ENCODE measurements at places on chromosomes 12 and 14.

DNA sequence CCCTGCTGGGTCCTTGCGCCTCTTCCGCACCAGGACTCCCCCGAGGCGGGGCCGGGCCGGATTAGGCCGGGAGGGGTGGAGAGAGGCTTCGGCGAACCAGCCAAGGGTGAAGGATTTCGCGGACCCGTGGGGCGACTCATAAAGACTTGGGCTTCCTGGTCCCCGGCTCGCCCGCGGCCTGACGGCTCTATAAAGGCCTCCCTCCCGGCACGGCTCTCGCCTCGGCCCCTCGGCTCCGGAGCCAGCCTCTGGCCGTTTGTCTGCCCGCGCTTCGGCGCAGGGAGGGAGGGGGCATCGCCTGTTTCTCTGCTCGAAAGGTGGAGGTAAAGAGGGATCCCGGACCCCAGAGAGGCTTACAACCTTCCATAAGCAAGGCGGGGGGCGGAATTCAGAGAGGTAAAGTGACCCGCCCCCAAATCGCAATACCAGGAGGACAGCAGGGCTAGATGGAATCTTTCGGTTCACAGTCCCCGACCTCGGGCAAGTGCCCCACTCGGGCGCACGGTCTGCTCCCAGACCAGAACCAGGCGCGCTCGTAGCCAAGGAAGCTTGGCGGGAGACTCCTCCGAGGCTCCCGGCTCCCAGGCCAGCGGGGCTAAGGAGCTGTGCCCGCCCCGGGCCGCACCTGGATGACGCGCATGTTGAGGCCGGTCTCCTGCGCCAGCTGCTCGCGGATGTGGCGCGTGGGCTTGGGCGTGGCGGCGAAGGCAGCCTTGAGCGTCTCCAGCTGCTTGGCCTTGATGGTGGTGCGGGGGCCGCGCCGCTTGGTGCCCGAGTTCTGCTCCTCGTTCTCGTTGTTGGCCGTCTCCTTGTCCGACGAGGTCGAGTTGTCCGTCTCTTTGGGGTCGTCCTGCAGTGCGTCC, 3.9 kb downstream of the LHX5 start:
- no peak for DNase-seq
- H3K4me1 ChIP-seq: peaks cover 8% of the 10 kb centered on the region

- H3K4me1 ChIP-seq: no peaks in the 10 kb centered on the region
- peaks cover 3% of the 10 kb centered on the region for H3K27me3 ChIP-seq
- no peak for DNase-seq
- no peak overlapping the region for H3K4me3 ChIP-seq
Observed at GRCh38 chr12:52190860-52191729, 719 bp downstream of the KRT80 start.

GRCh38 chr14:69676723-69677122, 65.3 kb downstream of the SUSD6 start:
- peaks cover 4% of the 10 kb centered on the region for H3K27me3 ChIP-seq
- peaks cover 68% of the 10 kb centered on the region for H3K4me1 ChIP-seq
- H3K27ac ChIP-seq: no peak overlapping the region
- H3K4me3 ChIP-seq: no peak overlapping the region
- DNase-seq: no peak

- no peak overlapping the region for H3K27ac ChIP-seq
- no peaks in the 10 kb centered on the region for H3K4me1 ChIP-seq
- H3K36me3 ChIP-seq: no peaks in the 10 kb centered on the region
- DNase-seq: no peak
- no peak overlapping the region for H3K4me3 ChIP-seq
Observed at GRCh38 chr12:96766232-96766631, 140.8 kb upstream of the NEDD1 start.

DNA sequence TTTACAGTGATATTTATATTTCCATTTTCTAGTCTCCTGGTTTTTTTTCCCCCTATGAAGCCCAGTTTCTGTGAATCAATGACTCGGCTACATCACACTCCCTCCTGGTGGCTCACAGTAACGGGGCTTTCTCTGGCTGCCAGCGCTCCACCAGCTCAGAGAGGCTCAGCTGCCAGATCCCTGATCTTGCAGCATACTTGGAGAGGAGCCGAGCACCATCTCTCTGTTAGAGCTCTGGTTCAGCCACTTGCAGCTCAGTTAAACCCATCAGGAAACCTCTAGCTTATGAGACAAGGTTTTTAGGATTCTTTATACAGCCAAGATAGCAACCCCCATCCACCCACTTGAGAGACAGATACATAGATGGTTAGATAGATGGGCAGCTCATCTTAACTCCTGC, 74.6 kb downstream of the CIT start:
- no peak overlapping the region for H3K27ac ChIP-seq
- no peak for DNase-seq
- H3K4me1 ChIP-seq: no peaks in the 10 kb centered on the region
- H3K27me3 ChIP-seq: no peaks in the 10 kb centered on the region
- H3K4me3 ChIP-seq: no peak overlapping the region

DNA sequence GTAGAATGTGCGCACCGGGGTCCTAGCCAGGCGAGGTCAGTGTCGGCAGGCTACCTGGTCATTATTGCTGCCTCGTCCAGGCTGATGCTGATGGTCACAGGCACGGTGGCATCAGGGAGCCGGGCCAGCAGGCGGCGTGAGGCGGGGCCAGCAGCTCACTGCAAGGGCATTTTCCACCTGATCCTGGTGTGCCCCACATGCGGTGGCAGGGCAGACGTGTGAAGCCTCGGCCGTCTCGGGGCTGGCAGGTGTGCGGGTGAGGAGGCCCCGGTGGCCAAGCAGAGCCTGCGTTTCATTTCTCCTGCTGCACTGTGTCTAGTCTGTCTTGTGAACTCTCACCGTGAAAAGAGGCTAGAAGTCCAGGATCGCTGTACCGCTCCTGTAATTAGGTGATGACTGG, 12.0 kb upstream of the AMN start:
- no peak for DNase-seq
- no peak overlapping the region for H3K4me3 ChIP-seq

GRCh38 chr12:52242442-52243258, 9.6 kb downstream of the KRT7 start:
- H3K27ac ChIP-seq: no peak overlapping the region
- peaks cover 5% of the 10 kb centered on the region for H3K27me3 ChIP-seq
- no peak for DNase-seq
- H3K4me1 ChIP-seq: peaks cover 11% of the 10 kb centered on the region
- H3K36me3 ChIP-seq: no peaks in the 10 kb centered on the region
- H3K4me3 ChIP-seq: no peak overlapping the region

- no peak overlapping the region for H3K27ac ChIP-seq
- no peaks in the 10 kb centered on the region for H3K36me3 ChIP-seq
- no peak for DNase-seq
Observed at GRCh38 chr14:65137648-65138307, 35.5 kb upstream of the MAX start.

DNA sequence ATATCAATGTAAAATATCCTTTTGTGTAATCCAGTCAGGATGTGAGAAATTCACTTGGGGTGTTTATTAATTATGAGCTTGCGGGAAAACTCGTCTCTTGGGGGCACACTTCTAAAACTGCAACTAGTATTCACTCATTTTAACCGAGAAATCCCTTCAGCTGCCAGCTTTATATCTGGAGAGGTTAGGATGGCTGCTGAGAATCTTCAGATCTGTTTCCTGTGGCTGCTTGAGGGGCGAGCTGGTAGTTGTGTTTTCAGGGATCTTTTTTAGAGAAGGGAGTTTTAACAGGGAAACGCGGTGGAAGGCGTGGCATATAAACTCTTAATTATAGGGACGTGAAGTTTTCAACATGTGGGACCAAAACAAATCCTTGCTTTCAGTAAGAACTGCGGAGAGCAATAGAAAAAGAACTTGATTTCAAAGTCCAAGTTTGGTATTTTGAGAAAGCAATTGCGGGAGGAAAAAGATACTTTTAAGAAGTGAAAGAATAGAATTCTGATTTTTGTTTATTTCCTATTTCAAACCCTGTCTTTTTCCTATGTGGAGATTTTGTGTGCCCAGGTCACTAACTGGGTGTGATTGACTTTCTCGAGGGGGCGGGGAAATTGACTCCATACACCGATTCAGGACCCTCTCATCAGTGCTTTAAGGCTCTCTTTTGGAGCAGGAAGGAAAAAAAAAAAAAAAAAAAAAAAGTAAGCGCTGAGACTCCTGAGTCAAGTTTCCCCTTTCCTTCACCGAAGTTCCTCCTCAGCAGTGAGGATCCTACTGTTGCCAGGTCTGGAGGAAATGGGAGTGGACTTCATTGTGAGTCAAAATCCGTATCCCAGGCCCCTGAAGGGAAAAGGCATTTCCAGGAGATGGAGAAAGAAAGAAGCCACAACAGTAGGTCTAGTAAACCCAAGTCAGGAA, 1.1 kb downstream of the PPFIBP1 start:
- peaks cover 27% of the 10 kb centered on the region for H3K4me1 ChIP-seq
- peaks cover 6% of the 10 kb centered on the region for H3K27me3 ChIP-seq

GRCh38 chr12:76417116-76417515, 68.9 kb upstream of the BBS10 start:
- H3K36me3 ChIP-seq: no peaks in the 10 kb centered on the region
- H3K27ac ChIP-seq: no peak overlapping the region
- DNase-seq: no peak
- H3K4me1 ChIP-seq: peaks cover 7% of the 10 kb centered on the region
- H3K4me3 ChIP-seq: no peak overlapping the region

DNA sequence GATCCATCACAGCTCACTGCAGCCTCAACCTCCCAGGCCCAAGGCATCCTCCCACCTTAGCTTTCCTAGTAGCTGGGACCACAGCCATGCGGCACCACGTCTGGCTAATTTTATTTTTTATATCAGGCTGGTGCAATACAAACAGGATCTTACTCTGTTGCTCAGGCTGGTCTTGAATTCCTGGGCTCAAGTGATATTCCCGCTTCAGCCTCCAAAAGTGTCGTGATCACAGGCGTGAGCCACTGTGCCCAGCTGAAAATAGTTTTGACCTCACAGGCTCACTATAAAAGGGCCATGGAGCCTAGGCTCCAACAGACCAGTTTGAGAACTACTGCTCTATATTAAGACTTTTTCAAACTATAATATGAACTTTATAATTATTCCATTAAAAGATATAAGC, 37.3 kb downstream of the SNX6 start:
- H3K36me3 ChIP-seq: peaks cover 29% of the 10 kb centered on the region
- no peaks in the 10 kb centered on the region for H3K27me3 ChIP-seq
- no peak overlapping the region for H3K27ac ChIP-seq
- DNase-seq: no peak
- H3K4me1 ChIP-seq: peaks cover 5% of the 10 kb centered on the region

DNA sequence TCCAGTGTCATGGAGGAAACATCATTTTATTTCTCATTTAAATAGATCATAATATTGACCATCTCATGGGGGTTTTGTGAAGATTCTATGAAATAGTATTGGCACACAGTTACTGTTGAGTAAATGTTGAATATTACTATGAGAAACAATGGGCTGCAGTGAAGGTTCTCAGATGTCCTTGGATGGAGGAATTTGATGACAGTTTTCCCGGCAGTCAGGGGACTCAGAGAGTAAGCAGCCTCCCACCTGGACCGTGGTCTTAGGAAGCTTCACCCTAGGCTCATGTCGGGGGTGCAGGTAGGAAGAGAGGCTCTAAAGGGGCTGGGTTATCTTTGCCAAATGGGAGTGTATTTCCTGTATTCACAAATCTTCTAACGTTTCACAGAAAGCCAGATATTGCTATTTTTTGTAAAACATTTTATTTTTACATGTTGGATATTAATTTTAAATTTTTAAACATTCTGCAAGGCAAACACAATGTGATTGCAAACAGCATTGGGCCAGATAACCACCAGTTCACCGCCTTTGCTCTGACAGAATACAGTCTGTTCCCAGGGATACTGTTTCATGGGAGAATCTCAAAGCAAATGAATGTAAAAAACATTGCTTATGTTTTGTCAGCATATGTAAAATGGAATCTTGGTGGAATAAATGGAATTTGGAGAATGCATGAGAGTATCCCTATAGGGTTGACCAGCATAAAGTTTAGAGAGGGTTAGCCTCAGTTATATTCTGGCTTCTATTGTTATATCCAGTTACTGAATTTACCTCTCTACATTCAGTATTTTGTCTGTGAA, 380.8 kb upstream of the TMEM132C start:
- no peaks in the 10 kb centered on the region for H3K27me3 ChIP-seq
- H3K27ac ChIP-seq: no peak overlapping the region
- H3K4me1 ChIP-seq: no peaks in the 10 kb centered on the region
- no peak overlapping the region for H3K4me3 ChIP-seq

DNA sequence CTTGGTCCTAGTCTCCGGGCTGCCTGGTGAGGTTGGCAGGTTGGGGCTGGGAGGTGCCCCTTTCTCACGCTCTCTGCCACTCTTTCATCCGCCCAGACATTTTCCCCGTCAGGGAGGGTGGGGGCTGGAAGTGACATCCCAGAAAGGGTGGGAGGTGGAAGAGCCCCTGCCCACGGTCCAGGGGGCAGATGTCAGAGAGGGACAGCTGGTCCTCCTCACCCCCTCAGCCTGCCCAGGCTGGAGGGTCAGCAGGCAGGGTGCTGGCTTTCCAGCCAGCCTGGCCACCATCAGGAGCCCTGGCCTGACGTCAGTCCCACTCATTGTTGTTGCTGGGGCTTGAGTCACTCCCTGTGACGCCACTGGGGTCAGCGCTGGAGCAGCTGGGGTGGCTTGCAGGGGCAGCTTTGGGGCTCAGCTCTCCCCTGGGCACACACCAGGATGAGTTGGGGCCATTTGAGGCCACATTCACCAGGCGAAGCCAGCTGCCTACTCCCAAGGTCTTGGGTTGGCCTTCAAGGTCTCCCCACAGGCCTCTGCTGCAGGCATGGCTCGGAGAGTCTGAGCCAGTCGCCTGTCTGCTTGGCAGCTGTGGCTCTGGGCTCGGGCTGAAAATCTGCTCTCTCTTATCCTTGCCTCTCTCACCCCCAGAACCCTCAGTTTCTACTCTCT, 5.7 kb upstream of the ATG101 start:
- no peak overlapping the region for H3K27ac ChIP-seq
- H3K4me3 ChIP-seq: no peak overlapping the region
- peaks cover 12% of the 10 kb centered on the region for H3K27me3 ChIP-seq
- peaks cover 4% of the 10 kb centered on the region for H3K4me1 ChIP-seq
- no peaks in the 10 kb centered on the region for H3K36me3 ChIP-seq

- peak; percentile 54 for DNase-seq
- H3K36me3 ChIP-seq: no peaks in the 10 kb centered on the region
- peaks cover 27% of the 10 kb centered on the region for H3K4me1 ChIP-seq
- peak overlapping the region; percentile 86 for H3K27ac ChIP-seq
Observed at GRCh38 chr14:74401504-74402241, 24.3 kb downstream of the SYNDIG1L start.

GRCh38 chr14:54225457-54226060, 171.2 kb upstream of the CDKN3 start:
- H3K4me3 ChIP-seq: no peak overlapping the region
- H3K36me3 ChIP-seq: no peaks in the 10 kb centered on the region
- DNase-seq: no peak
- peaks cover 4% of the 10 kb centered on the region for H3K27me3 ChIP-seq
- H3K27ac ChIP-seq: no peak overlapping the region

- H3K36me3 ChIP-seq: peaks cover 6% of the 10 kb centered on the region
- DNase-seq: no peak
- no peaks in the 10 kb centered on the region for H3K27me3 ChIP-seq
- H3K27ac ChIP-seq: no peak overlapping the region
- no peaks in the 10 kb centered on the region for H3K4me1 ChIP-seq
- H3K4me3 ChIP-seq: no peak overlapping the region
Observed at GRCh38 chr12:64186789-64187188, 35.3 kb downstream of the KICS2 start.
